SHP77 (cell line): ENCODE measurements at places on chromosomes 6 and 20.
A peak's percentile ranks its signal among the peaks of the same experiment; 100 is the strongest.

GRCh38 chr6:105988812-105989577, 97.1 kb upstream of the PRDM1 start:
- DNase-seq = no peak

GRCh38 chr6:34476921-34477320, 11.0 kb downstream of the PACSIN1 start:
- DNase-seq = no peak

DNA sequence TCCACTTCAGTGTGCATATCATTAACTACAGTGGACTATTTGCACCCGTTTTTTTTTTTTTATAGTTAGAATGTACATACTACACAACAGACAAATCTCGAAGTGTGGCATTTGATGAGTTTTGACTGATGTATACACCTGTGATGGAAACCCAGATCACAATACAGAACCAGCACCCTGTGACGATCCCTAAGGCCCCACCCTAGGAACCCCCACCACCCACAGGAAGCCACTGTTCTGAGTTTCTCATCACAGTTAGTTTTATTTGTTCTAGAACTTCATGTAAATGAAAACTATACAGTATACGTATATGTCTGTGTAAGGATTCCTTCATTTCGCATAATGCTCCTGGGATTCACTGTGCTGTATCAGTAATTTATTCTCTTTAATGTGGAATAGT, 102.8 kb downstream of the IRF4 start:
- DNase-seq = no peak

DNA sequence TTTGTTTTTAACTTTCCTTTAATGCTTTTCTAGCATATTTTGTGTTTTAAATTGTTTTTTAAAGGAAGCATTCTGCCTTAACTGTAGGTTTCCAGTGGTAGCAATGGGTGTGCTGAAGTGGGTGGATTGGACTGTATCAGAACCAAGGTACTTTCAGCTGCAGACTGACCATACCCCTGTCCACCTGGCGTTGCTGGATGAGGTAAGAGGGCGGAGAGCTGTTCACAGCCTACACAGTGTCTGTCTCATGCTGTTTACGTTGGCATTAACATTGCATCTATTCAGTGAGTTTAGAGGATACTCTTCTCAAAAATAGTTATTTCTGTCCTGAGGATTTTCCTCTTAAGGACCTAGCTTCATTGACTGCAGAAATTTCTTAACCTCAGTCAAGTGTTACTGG, 11.9 kb downstream of the NELFCD start:
- DNase-seq = peak; percentile 69

GRCh38 chr6:7528565-7528964, 12.9 kb upstream of the DSP start:
- no peak for DNase-seq

GRCh38 chr6:130432838-130433237, 67.0 kb downstream of the TMEM200A start:
- DNase-seq = no peak

- peak; percentile 79 for DNase-seq
These were observed 48.7 kb downstream of the TMEM242 start for GRCh38 chr6:157274471-157275226.

DNA sequence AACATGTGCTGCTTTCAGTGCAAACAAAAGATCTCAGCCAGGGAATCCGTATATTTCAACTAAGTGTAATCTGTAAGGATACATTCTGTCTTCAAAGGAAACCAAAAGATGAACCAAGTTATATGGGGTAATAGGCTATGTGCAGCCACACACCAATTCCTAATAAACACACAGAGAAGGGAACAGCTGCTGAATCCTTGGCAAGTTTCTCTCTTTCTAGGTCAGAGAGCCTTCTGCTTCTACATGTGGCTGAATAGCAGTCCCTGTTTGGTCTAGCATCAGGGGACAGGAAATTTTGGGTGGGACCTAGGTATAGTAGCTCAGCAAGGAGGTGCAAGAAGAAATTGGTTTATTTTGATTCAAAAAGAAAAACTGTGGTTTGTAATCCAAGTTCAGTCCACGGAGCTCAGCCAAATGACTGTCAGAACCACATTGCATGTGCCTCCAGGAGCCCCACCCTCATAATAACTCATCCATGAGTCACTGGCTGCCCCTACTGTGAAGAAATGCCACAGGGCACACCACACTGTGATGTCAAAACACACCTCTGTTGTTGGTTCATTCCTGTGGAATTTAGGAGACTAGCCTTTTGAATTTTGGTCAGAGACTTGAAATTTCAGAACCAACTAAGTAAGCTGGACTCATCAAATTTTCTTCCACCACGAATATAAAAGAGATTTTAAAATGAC, 21.1 kb downstream of the SPTLC3 start:
- no peak for DNase-seq

DNA sequence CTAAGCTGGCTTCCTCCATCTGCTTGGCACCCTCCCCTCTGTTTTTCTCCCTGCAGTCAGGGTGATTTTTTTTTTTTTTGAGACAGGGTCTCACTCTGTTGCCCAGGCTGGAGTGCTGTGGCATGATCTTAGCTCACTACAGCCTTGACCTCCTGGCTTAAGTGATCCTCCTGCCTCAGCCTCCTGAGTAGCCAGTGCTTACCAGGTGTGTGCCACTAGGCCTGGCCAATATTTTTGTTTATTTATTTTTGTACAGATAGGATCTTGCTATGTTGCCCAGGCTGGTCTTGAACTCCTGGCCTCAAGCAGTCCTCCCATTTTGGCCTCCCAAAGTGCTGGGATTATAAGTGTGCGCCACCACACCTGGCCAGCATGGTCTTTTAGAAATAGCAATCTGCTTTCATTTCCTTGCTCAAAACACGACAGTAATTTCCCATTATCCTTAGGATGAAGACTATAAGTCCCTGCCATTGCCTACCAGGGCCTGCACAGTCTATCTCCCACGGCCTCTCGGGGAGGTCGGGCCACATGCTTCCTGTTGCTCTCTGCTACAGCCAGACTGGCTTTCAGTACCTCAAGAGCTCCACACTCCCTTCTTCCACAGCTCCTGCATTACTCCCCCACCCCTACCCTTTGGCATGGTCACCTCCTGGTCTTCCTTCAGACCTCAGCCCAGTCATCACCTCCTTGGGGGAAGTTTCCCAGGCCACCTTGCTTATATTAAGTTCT, 11.1 kb upstream of the CD164 start:
- no peak for DNase-seq

DNA sequence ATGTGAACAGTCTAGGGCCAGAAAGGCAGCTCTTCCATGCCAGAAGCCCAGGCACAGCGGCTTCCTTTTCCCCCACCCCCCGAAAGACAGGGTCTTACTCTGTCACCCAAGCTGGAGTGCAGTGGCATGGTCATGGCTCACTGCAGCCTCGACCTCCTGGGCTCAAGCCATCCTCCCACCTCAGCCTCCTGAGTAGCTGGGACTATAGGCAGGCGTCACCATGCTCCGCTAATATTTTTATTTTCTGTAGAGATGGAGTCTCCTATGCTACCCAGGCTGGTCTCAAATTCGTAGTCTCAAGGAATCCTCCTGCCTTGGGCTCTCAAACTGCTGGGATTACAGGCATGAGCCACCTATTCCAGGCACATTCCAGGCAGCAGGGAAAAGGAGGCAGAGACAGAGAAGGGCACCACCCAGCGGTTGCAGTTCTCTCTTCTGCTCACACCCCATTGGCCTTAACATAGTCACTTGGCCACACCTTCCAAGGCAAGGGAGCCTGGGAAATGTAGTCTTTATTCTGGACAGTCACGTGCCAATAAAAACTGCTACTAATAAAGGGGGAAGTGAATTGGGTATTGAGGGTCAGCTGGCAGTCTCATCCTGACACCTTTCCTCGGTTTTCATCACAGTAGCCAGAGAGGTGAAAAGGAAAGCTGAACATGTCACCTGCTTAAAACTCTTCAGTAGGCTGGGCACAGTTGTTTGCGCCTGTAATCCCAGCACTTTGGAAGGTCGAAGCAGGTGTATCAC, 205.9 kb downstream of the ZMYND8 start:
- peak; percentile 68 for DNase-seq

DNA sequence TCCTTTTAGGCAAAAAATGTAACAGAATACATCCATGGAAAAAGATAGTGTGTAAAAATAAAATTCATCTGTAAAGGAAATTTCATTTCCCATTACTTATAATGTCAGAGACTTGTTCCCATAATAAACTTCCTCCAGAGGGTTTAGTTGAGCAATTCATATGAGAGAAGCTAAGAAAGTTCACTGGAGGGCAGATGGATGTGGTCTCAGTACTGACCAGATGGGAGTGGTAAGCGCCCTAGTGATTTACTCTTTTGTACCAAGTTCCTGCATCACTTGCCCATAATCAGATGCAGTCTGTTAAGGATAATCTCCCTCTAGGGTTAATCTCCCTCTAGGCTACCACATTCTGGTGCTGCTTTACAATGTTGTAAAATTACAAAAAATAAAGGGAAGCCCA, 61.7 kb downstream of the ESF1 start:
- no peak for DNase-seq

- DNase-seq = no peak
These were observed 50.9 kb downstream of the SNRNP48 start for GRCh38 chr6:7640607-7641577.

GRCh38 chr6:6916598-6916997, 191.2 kb upstream of the RREB1 start:
- DNase-seq = no peak

DNA sequence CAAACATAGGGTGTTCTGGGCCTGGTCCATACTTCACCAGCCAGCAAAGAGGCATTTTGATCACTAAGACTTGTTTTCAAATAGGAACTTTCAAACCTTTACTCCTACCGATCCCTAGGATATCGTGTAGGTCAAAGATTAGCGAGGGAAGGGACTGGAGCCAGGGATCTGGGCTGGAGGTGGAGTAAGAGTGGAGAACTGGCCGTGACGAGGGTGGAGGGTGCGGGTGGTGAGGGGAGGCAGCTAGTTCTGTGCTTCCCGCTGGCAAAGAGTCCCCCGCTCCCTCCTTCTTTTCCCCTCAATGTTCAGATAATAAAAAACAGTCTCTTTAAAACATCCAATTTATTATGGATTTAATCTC, 189.2 kb downstream of the FOXC1 start:
- no peak for DNase-seq

DNA sequence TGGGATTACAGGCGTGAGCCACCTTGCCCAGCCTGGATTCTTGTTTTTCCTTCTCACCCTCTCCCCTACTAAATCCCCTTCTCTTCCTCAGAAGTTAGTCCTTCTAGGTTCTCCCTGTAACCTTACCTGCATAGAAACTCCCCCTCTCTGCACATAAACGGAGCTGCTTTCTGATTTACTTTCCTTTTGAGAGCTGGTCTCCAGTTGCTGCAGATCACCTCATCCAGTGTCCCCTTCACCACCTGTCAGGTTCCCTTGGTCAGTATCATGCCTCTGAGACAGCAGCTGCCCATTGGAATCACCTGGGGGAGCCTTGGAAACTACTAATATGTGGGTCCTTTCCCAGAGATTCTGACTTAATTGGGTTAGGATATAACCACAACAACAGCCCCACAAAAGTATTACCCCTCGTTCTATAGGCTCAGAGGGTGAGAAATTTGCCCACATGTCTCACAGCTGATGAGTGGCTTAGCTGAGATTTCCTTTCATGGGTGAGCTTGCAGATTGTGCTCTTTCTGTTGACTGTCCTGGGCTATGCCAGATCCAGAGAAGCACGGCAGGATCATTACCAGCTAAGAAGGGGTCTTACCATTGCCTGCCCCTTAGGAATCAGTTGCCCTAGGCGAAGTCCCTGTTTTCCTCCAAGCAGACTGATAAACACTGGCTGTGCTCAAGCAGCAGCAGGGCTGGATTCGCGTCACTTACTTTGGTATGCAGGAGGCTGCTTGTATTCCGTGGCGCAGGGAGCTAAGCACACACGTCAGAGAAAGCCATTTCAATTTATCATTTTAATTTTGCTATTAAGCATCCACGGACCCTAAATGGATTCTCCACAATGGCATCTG, 51.3 kb downstream of the AKAP12 start:
- no peak for DNase-seq

DNA sequence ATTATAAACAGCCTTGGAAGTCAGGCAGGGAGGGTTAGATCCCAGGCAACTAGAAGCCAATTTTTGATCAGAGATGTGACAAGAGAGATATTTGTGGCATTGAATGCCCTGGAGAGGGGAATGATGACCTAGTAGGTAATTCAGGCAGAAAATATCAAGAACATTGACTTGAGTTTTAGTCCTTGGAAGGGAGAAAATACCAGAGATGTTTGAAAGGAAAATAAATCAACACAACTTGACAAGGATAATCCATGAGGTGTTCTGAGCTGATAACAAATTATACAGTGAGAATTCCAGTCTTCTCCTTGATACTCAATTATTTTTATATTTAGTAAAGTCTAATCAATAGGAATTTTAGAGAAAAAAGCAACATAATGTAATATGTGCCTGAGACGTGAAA, 10.6 kb upstream of the MARCKS start:
- no peak for DNase-seq

- DNase-seq = no peak
These were observed 81.3 kb upstream of the MOCS1 start for GRCh38 chr6:40015530-40015929.

GRCh38 chr20:53146201-53146891, 174.2 kb downstream of the TSHZ2 start:
- DNase-seq = no peak

DNA sequence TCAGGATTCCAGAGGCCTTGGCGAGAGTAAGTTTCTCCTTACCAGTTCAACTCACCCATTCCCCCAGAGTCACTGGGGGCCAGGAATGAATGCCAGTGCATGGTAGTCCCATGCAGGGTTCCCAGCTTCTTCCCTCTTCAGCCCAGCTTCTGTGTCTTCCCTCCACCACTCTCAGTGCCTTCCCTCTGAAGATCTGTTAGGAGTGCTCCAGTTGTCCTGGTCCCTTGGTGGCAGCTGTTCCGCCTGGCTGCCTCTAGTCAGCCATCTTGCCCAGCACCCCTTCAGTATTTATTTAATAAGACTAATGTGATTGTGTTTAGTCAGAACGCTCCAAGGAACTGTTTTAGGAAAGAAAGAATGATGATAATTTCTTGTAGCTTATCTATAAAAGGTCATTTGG, 23.1 kb downstream of the FIG4 start:
- DNase-seq = no peak
